Uterus (tissue), 4 donors: ENCODE measurements at places on chromosomes 2 and 18.

DNA sequence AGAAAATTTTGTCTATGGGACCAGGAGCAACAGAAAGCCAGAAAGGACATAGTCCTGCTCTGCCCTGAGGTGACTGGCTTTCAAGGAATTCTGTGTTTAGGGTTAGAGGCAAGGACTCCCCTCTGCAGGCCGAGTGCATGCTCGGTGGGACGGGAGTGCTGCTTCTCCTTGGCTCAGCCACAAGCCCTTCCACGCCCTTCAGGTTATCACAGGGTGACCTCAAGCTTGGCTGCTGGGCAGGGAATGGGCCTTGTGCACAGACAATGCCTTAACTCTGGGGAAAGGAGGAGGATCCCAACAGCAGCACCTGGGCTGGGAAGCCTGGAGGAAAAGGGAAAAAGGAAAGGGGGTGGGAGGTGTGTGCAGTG is 32.8 kb downstream of the FAM178B start:
- DNase-seq: no peak

- DNase-seq: no peak
These were observed 28.8 kb downstream of the RIF1 start for GRCh38 chr2:151438506-151438905.

DNA sequence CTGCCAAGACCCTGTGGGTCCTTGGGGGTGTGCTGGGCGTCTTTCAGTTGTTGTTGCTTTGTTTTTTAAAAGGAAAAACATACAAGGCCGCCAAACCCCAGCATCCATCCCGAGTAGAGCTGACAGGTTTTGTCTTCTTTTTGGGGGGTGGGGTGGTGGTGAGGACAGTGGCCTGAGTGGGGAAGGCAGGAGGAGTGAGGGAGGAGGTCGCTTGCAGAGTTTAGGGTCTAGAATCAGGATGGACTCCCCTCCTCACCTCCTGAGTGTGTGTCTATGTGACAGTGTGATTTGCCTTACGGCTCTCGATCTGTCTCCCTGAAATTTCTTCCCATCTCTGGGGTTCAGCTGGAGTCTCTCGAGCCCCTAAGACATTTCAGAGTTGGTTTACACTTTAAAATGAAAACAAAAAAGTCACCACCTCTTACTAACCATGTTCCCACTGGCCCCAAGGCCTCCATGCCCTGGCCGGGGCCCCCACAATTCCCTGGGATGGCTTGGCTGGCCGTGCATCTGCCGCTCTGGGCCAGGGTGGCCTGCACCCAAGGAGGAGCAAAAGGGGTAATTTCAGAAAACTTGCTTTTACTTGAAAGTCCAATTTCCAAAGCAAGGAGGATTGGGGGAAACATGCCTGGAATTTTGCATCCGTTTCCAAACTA is 5.0 kb downstream of the SIX3 start:
- no peak for DNase-seq

GRCh38 chr2:109213646-109214433 is 84.8 kb downstream of the SH3RF3 start:
- DNase-seq: no peak

GRCh38 chr2:212535996-212536816 is 2.4 kb downstream of the ERBB4 start:
- DNase-seq: no peak

DNA sequence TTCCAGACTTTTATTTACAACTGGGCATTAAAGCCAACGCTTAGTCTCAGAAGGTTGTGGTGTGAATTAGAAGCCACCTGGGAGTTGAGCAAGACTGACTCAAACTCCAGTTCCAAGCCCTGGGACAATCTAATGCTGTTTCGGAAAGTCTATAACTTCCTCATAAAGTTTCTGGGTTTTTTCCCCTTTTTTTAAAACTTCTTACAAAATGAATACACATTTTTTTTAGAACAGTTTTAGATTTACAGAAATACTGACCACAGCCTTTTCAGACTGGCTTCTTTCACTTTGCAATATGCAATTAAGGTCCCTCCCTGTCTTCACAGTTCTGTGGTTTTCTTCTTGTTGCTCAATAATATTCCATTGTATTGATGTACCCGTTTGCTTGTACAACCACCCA is 115.9 kb upstream of the TWIST2 start:
- no peak for DNase-seq

GRCh38 chr2:198438331-198438730 is 633.9 kb downstream of the PLCL1 start:
- DNase-seq: no peak

DNA sequence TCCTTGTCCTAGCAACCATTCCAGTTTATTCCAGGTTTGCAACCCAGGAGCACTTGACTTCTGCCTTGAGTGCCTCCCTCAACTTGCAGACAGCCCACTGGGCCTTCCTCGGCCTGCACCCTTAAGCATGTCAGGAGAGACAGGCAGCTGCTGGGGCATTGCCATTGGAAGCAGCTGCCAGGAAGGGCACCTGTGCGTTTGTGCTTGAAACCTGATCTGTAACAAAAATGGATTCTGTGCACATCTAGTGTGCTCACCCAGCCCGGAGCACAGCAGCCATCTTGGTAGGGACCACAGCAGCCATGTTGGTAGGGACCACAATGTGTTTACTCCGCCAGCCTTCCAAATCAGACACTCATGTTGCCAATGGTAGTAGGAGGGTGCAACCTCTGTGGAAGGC is 44.3 kb upstream of the GLI2 start:
- DNase-seq: no peak

- DNase-seq: no peak
These were observed 1.5 kb upstream of the AAK1 start for GRCh38 chr2:69645031-69645431.

- no peak for DNase-seq
These were observed 106.4 kb upstream of the DAPL1 start for GRCh38 chr2:158688721-158689120.

GRCh38 chr2:219448776-219449341 is 14.2 kb downstream of the SPEG start:
- no peak for DNase-seq

GRCh38 chr2:225465827-225466226 is 66.3 kb downstream of the NYAP2 start:
- no peak for DNase-seq

GRCh38 chr18:37270038-37270665 is 295.4 kb downstream of the CELF4 start:
- DNase-seq: no peak

DNA sequence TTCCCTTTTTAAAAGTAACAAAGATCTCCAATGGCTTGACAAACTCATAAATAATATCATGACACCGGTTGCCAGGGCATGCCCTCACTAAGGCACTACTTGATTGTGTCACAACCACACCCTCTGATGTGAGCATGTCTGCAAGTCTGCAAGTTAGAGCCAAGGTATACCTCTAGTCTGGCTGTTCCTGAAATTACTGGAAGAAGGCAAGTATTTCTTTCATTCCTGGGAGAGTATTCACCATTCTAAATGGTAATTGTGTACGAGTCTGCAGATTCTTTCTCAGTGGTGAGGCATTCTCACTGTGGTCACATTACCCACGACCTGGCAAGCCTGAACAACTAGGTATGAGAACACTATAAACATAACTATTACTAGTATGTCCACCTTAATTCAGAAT is 25.7 kb upstream of the RNU4ATAC start:
- DNase-seq: no peak

- no peak for DNase-seq
These were observed 164.8 kb upstream of the DOCK10 start for GRCh38 chr2:225207043-225207442.

DNA sequence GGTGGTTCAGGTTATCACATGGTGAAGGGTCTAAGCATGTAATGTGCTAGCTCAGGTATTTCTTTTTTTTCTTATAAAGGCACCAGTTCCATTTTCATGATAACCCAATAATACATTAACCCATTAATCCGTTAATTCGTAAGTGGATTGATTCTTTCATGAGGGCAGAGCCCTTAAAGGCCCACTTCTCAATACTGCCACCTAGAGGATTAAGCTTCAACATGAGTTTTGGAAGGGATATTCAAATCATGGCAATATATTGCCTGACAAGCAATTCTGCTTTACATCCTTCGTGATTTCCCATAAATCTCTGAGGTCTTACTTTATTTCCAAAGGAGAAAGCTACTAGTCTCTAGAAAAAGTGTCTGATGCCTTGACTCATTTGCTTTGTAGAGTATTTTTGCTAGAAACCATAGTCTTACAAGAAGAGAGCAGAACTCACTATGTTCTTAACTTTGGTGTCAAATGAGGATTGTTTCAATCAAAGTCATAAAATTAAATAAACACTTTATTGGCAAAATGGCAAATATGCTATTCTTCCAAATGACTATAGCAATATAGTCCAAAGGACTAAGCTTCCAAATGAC is 271.3 kb downstream of the KCNS3 start:
- no peak for DNase-seq

DNA sequence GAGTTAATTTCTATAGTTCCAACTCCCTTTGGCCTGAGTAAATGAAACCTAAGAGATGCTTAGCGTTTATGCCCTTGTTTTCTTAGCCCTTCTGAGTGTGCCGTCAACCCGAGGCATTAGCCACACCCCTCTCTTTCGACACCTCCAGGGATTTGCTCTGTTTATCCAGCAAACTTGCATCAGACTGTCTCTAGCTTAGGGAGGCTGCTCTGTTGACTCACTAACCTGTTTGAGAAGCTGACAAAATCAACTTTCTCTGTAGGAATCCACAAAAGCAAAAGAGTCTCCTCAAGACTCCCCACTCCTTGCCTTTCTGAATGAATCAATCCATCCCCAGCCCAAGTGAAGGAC is 317.6 kb downstream of the TNS1 start:
- peak; percentile 85 for DNase-seq

- no peak for DNase-seq
These were observed 32.2 kb downstream of the KIF1A start for GRCh38 chr2:240787521-240788472.

DNA sequence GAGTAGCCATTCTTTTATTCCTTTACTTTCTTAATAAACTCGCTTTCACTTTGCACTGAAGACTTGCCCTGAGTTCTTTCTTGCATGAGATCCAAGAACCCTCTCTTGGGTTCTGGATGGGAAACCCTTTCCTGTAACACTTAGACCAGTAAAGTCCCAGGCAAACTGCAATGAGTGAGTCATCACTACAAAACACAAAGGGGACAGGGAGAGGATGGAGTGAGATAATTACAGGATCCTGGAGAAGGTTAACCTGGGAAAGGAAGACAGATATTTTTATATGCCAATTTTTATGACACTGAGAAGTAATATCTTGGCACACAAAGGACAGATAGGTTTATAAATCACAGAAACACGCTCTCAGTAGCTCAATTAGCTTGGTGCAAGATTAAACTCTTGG is 48.7 kb downstream of the EHD3 start:
- no peak for DNase-seq

GRCh38 chr18:10604182-10604581 is 78.4 kb downstream of the NAPG start:
- no peak for DNase-seq

DNA sequence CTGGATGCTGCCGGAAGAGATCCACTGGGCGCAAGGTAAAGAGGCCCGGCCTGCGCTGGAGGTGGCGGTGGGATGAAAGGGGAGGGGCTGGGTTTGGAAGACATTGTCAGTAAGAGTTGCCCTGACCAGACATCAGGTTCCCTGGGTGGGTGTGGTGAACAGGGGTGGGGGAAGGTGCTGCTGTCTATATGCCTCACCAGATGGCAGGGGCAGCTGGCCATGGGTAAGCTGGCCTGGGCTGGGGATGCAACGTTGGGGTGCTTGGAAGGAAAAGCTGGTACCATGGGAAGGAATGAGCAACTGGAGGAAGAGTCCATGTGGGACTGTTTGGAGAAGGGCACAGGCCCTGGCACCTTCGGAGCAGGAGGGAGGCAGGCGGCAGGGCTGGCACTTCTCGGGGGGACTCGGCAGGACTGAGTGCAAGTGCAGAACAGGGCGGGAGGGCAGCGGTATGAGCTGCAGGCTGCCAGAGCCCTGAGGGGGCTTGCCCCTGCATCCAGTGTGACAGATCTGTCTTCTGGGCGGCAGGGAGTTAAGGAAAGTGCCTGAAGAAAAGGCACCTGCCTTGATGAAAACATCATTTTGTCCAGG is 146.4 kb downstream of the DYSF start:
- DNase-seq: no peak

DNA sequence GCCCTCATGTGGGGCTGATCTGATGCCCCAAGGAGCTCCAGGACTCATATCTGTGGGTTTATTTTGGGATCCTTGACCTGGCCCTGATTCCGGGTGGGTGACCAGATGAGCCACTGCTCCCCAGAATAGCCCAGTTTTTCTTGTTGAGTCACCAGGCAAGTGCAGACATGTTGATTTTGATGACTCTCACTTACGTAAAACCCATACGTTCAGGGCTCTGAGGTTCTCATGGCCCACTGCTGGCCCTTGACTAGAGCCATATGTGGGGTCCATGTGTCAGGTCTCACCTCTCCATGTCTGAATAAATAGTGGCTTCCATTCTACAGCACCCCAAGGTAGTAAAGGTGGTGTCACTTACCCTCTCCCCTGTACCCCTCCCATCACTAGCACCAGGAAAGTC is 41.9 kb downstream of the CDC42EP3 start:
- no peak for DNase-seq

DNA sequence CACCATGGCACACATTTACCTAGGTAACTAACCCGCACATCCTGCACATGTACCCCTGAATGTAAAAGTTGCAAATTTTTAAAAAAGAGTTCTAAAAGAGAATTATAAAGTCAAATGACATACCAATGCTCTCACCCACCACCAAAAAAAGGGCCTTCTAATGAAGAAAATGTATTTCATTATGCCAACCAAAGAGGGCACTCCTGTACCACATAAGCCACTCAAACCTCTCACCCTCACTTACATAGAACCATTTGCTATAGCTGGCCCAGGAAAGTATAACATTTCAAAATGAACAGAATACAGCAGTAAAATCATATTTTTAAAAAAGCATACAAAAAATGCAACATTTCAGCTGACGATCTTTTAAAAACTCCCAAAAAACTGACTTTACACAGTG is 241.5 kb upstream of the PKDCC start:
- no peak for DNase-seq

GRCh38 chr2:217806482-217806765 is 196.4 kb downstream of the TNS1 start:
- DNase-seq: no peak

GRCh38 chr18:7741640-7742039 is 174.5 kb downstream of the PTPRM start:
- DNase-seq: no peak

DNA sequence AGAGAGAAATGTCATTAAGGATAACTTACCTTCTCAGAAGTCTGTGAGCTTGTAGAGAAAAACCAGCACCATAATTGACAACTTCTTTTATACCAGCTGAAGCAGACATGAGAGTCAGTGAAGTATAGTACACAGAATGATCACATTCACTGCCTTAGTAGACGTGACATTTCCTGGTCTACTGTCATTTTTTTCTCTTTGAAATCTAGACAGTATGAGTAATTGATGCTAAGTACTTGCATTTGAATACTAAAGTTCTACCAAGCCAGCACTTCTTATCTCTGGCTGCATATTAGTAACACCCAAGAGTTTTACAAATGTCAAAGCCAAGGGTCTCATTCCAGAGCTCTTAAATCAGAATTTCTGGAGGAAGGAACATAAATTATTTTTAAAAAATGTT is 25.4 kb upstream of the ACADL start:
- no peak for DNase-seq

DNA sequence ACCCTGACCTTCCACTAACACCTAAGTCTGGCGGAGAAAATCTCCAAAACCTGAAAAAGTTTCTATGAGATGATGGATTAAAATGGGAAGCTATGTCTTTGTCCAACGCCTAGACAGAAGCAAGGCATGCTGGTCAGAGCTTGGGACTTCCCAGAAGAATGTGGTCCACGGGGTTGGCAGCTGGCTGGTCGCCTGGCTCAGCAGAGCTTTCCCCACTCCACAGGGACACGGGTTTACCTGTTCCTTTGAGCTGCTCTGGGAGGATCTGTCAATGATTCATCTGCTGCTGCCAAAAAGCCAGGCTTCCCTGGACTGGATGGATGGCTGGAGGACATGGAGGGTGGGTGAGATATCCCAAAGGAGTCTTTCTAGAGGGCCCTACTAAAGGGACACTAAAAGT is 10.8 kb downstream of the MBOAT2 start:
- DNase-seq: no peak
